ENCODE measurements at places on chromosomes 6 and 20.

- DNase-seq, result no peak
Observed at GRCh38 chr6:148671085-148671484, 75.7 kb upstream of the UST start.

DNA sequence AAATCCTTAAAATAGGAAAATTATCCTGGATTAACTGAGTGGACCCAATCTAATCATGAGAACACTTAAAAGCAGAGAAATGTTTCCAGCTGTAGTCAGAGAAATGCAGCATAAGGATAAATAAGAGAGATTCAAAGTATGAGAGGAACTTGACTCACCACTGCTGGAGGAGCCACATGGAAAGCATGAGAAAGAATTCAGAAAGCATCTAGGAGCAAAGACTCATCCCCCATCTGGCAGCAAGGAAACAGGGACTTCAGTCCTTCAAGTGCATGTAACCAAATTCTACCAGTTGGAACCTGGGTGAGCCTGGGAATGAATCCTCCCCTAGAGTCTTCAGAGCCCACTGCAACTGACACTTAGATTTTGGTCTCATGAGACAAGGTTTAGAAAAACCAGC, 33.7 kb downstream of the RNF146 start:
- DNase-seq, result peak; percentile 78

DNA sequence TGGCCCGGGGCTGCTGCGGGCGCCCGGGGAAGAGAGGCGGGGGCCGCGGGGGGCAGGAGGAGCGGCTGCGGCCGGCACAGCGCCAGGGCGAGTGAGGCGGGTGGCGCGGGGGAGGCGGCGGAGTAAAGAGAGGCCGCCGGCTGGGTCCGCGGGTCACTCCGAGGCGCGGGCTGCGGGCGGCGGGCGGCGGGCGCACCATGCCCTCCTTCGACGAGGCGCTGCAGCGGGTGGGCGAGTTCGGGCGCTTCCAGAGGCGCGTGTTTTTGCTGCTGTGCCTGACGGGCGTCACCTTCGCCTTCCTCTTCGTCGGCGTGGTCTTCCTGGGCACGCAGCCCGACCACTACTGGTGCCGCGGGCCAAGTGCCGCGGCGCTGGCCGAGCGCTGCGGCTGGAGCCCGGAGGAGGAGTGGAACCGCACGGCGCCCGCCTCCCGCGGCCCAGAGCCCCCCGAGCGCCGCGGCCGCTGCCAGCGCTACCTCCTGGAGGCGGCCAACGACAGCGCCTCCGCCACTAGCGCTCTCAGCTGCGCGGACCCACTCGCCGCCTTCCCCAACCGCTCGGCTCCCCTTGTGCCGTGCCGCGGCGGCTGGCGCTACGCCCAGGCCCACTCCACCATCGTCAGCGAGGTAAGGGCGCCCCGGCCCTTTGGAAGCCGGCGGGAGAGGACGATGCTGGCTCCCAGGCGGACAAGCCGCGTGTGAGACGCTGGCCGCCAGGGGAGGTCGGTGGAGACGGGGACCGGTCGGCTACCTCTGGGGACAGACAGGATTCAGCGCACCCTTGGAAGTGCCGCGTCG, at the start of gene SLC22A3:
Gene SLC22A3 (plus strand): TSS at position 156 of the 797 bp plus-strand sequence. CDS start 42 bp downstream, at position 198.
- no peak for DNase-seq

DNA sequence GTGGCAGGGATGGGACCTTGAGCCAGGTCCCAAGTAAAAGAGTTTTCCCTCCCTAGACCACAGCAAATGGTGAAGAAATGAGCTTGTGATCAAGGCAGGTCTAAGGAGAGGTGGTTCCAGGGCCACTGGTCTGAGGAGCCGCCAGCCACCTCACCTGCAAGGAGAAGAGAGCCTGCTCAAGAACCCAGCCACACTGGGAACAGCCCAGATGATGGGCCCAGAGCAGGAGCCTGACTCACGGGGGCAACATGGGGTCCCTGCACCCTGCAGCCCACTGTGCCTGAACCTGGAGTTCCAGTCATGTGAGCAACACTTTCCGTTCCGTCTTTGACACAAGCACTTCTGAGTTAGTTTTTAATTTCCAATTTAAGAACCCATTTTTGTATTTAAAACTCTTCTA, 204.5 kb upstream of the CDH4 start:
- DNase-seq, result no peak

DNA sequence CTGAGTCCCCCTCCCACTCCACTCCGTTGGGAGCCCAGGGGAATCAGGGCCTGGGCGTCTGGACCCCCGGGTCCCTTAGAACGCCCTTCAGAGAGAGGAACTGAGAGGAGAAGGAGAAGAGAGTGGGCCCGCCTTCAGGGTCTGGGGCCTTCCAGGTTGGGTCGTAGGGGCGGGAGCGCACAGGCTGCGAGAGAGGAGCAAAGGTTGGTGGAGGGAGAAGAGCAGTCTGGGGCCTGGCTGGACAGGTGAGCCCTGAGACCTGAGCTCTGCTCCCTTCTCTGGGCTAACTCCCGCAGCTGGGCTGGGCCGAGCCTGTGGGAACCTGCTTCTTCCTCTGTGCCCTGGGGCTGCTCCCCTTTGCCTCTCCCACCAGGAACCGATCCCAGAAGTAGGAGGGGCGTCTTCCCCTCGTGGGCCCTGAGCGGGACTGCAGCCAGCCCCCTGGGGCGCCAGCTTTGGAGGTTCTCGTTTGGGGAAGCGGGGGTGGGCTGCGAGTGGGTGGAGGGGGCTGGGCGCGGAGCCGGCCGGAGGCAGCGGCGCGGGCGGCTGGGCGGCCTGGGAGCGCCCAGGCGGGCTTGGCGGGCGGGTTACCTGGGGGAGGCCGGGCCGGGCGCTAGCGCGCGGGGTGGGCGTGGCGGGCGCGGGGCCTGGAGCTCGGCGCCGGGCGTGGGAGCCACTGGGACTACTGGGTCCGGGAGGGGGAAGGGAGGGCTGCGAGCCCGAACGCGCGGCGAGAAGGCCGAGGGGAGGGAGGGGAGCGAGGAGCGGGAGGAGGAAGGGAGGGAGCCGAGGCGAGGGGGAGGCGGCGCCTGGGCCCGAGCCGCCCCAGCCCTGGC, at the start of gene DDR1:
Gene DDR1 (plus strand): TSS at position 835 of the 836 bp plus-strand sequence. CDS start 4,211 bp downstream, outside the sequence.
- DNase-seq, result peak; percentile 37

DNA sequence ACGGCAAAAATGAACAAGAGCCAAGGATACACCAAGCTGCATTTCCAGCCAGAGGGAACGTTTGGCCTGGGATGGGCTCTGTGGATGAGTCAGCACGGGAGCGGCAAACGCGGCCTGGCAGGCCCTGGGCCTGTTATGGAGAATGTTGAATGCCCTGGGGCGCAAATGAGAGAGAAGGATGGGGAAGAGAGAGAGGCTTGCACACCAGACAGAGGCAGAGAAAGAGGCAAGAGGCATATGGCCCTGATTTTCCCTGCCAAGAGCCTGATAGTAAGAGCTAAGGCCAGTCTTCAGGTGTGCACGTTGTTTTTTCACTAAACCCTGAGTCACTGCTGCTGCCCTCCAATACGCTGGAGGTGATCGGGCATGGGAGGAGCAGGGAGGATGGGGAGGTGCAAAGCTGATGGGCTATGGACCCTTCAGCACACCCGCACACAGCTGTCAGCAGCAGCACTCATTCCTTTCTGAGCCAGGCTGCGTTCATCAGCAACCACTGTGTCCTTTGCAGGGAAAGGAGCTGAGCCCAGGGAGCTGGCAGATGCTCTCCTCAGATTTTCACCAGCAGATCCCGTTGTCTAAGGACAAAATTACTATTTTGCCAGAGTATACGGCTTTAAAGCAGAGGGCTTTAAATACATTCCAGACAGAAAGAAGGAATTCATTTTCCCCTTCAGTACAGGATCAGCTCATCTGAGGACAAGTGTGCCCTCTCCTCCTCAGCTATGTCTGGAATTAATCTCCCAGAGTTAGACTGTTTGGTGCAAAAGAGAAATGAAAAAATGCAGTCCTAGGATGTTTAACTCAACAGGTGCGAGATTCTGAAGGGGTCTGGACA, 61.7 kb upstream of the SLC22A23 start:
- DNase-seq, result peak; percentile 74

- DNase-seq, result no peak
Observed at GRCh38 chr6:162150295-162150694, 577.3 kb downstream of the PRKN start.

GRCh38 chr20:35992713-35993335, 24.4 kb downstream of the CNBD2 start:
- peak; percentile 76 for DNase-seq

DNA sequence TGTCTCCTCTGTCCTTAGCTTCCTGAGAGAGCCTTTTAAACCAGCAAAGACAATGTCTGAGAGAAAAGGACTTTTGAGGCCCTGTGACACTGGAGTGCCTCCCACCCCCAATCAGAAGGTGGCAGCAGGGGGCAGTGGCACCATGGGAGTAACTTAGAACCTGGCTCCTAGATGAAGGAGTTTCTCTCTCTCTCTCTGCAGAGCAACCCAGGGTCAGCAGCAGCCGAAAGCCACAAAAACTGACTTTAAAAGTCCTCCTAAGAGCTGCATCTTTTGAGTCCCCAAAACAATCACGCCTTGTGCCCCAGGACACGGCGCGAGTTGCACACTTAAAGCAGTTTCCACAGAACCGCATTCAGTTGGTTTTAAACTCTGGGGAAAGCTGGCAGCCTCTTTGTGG, 5.3 kb upstream of the TCP11 start:
- DNase-seq, result peak; percentile 51

GRCh38 chr6:130617658-130618057, 209.5 kb upstream of the SMLR1 start:
- DNase-seq, result no peak

DNA sequence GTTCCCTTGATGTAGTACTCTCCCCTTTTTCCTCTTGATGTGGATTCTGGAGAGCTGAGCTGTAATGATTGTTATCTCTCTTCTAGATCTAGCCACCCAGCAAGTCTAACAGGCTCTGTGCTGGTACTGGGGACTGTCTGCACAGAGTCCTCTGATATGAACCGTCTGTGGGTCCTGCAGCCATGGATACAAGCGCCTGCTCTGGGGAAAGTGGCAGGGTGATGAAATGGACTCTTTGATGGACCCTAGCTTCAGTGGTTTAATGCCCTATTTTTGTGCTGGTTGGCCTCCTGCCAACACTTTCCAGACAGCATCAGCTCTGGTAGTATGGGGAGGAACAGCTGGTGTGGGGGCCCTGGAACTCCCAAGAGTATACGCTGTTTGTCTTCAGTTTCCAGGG, 216.3 kb downstream of the ADGRG6 start:
- DNase-seq, result no peak

DNA sequence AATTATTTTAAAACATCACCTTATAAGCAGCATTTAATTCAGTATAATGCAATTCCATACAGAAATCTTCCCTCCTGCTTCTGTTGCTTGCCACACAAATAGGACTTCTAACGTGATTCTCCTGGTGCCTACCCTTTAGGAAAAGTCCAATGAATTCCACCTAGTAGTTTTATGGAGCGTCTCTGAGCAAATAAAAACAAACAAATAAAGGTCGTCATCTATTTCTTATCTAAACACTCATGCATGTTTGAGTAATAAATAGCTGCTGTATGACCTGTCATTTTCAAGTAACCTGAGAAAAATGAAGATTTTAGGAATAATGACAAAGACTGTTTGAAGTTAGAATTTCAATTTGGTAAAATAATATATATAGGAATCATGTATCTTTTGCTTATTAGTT, 102.7 kb downstream of the BMP5 start:
- no peak for DNase-seq

- DNase-seq, result no peak
Observed at GRCh38 chr6:169323221-169323620, 69.6 kb upstream of the THBS2 start.

DNA sequence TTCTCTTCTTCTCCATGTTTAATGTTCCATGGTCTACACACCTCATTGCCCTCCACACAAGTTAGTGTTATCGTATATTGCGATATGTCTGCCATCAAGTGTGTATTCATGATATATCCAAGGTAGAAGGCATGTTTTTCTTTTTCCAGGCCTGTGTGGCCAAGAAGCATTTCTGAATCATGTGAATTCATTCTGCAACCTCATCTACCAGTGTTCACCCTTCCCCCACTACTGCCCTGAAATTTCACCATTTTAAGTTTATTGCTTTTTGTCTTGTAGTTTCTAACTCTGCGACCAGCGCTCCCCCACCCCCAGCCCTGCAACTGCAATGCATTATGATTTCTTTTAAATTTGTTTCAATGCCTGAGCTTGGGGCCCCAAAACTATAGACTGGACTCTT, 618.0 kb upstream of the FLRT3 start:
- DNase-seq, result no peak

DNA sequence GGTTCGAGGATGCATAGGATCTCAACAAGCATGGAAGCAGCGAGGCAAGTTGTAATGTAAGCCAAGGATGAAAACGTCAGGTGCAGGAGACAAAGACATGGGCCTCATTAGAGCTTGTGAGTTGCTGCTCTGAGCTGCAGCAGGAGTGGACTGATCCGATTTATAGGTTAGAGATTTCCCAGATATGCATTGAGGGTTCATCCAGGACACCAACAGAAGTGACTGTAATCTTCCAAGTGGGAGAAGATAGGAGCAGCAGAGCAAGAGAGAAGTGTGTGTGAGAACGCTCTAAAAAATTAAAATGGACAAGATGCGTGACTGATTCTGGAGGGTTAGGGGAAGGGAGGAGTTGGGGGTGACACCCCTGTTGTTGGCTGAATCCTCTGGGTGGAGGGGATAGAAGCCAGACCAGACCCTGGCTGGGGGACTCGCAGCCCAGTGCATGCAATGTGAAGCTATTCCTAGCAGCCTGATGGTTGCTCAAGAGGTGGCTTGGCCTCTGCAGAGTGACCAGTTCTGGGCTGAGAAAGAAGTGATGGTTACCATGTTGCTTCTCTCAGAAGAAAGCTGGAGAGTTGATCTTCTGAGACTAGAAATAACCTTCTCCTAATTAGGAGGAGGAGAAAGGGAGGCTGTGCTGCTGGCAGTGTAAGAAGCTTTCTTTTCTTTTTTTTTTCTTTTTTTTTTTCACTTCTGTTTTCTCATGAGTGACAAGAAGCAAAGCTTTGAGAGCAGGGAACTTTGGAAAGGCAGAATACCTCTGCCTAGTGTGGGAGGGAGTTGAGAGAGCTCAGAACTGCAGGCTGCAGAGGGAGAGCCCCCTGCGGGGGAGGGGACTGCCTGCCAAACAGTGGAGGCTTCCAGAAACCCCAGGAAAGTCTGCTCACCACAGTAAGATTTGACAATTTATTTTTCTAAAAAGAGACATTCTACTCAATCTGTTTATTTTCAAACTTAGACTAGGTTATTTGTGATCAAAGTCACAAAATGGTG, 116.9 kb downstream of the SLX4IP start:
- no peak for DNase-seq

GRCh38 chr6:21922086-21922485, 328.5 kb downstream of the SOX4 start:
- DNase-seq, result peak; percentile 49

DNA sequence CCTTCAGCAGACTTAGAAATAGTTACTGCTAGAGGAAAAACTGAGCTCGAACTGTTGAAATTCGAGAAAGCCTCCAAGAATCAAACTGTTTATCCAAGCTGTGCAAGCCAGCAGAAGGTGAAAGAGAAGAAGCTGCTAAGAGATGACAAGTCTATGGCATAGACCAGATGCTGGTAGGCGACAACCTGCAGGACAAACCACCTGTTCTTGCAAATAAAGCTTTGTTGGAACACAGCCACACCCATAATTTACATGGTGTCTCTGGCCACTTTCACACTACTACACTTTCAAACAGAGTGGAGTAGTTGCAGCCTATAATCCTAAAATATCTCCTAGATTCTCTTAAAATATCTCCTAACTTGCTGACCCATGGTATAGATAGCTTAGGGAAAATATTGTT, 33.3 kb downstream of the TNFRSF21 start:
- no peak for DNase-seq

GRCh38 chr20:17109307-17109706, 117.5 kb upstream of the PCSK2 start:
- no peak for DNase-seq

Measured in HT1080 (cell line).